CD4-positive, alpha-beta T cell treated with Interleukin-6 at 100 ng/mL for 8 hours (primary cell): ENCODE measurements at places on chromosomes 3 and 15.
A peak's percentile ranks its signal among the peaks of the same experiment; 100 is the strongest.

DNA sequence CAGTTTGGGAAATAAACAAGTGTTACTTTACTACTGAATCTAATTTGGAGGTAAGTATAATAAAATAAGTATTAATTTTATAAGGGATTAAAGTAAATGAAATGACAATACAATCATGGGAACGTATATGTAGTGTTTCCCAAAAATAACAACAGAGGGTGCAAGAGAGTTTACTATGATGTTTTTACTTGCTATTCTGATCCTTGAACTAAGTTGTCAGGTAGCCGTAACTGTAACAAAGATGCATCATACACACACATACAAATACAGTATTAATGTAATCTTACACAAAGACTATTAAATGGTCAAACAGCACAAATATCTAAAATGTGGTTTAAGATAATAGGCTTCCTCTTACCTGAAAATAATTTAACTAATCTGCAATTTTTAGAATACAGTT is 311.4 kb downstream of the TBC1D5 start:
- DNase-seq, result no peak

- no peak for DNase-seq
Measured at GRCh38 chr3:119500901-119501300, 2.6 kb downstream of the TIMMDC1 start.

DNA sequence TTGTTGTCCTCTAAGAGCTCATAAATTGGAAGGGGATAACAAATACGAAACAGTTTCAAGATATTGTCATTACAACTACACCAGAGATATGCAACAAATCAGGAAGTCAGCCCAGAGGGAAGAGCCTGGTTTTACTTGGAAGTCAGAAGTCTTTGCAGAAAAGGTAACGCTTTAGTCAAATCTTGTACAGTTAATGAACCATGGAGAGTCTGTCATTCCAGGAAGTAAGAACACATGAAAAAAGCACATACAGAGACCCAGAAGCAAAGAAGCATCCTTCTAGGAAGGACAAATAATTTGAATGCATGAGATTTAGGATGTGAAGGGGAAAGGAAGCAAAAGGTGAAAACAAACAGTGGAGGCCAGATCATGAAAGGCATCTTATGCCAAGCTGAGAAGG is 19.6 kb downstream of the DYNC1LI1 start:
- DNase-seq, result no peak

GRCh38 chr3:107988460-107989175 is 102.2 kb downstream of the CD47 start:
- DNase-seq, result peak; percentile 44

DNA sequence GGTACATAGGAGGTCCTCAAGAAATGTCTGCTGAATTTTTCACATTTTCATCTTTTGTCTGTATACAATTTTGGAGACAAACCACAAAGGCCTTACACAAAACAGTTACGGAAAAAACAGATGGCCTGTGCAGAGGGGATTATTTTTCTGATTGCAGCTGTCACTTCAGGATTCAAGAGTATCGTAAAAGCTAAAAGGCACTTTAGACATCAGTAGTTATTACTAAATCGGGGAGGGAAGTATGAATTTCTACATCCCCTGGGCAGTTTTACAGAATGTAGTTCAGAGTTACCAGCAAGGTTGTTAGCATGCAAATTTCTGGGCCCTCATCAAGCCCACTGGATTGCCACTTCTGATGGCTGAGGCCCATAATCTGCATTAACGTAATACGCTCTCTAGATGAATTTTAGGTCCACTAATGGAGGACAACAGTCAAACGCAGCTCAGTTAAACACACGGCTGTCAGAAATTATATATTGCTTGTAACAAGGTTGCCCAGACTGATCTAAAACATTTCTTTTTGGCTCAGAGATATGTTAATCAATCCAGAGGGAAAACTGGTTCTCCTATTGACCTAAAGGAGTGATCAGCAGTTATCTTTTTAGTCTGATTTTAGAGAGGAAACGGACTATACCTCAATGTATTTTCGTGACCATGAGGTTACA is 1.1 kb downstream of the RIOX2 start:
- no peak for DNase-seq

DNA sequence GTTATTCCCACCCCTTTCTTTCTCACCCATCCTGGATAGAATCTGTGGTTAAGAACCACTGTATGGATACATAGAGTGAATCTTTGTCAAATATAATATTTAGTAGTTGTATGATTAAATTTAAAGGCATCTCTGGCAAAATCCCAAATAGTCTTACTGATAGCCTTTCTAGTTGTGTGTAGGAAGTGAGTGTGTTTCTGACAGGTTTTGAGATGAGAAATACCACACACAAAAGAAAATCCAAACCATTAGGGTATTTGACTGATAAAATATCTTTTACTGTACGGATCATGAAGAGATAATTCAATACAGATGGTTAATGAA is 44.7 kb upstream of the PLCL2 start:
- DNase-seq, result no peak

DNA sequence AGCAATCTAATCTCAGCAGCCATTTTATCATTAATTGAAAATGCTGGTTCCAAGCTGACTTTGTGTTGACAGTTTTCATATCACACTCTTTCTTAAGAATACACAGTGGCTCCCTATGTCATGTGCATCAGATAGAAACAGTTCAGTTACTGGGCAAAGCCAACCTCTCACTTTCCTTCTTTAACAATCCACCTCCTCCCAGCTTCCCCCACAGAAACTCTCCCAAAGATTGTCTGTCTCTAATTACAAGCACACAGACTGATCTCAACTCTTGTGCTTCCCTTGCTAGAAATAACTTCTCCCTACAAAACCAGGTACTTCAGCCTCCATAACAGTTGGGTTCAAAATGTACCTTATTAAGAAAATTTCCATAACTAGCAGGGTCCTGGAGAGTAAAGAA is 228.9 kb upstream of the WNT5A start:
- no peak for DNase-seq

- DNase-seq, result no peak
Measured at GRCh38 chr3:65174713-65175112, 486.9 kb upstream of the ADAMTS9 start.

DNA sequence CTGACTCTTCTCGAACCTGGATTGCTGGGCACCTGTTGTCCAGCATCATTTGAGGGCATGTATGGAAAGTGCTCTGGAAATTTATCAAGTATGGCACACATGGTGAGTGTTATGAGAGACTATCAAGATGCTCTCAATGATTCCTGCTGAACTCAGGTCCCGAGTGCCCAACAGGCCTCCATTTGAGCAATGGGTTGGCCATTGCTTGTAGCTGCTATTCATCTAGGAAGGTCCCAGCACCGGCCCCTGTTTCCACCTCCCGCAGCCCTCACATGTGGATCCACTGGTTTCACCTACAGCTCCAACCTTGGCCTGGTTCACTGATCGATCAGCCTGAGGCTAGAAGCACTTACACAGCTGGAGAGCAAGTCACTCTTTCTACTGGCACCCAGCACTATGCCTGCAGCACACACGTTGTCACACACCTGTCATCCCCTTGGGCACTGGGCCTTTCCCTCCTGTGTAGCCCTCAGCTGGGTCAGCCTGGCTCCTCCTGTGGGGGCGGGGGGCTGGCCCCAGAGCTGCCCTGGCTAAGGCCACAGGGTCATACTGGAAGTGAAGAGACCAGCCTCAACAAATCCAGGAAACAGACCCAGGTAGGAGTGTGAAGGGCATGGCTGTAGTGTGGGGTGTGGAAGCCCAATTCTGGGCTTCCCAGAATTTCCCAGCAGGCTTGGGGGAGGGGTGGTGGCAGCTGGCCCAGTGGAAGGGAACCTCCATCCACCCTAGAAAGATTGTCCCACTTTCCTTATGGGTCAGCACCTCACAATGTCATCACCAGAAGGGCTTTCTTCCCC is 41.7 kb upstream of the SMAD3 start:
- DNase-seq, result no peak

- DNase-seq, result no peak
Measured at GRCh38 chr3:167198949-167199600, 181.0 kb downstream of the ZBBX start.
